ENCODE measurements at places on chromosomes 3 and 15. TPM values are rescaled to one million over a fixed set of nuclear protein-coding genes. Genes with fewer than 3 reads are reported as not detected.

Gene EPB42
- total RNA-seq, result 0.10 TPM

Gene ISLR2
- 0.36 TPM for total RNA-seq

Gene MESP2
- total RNA-seq, result 1.1 TPM

Gene SOX2
- 0.39 TPM for total RNA-seq

DNA sequence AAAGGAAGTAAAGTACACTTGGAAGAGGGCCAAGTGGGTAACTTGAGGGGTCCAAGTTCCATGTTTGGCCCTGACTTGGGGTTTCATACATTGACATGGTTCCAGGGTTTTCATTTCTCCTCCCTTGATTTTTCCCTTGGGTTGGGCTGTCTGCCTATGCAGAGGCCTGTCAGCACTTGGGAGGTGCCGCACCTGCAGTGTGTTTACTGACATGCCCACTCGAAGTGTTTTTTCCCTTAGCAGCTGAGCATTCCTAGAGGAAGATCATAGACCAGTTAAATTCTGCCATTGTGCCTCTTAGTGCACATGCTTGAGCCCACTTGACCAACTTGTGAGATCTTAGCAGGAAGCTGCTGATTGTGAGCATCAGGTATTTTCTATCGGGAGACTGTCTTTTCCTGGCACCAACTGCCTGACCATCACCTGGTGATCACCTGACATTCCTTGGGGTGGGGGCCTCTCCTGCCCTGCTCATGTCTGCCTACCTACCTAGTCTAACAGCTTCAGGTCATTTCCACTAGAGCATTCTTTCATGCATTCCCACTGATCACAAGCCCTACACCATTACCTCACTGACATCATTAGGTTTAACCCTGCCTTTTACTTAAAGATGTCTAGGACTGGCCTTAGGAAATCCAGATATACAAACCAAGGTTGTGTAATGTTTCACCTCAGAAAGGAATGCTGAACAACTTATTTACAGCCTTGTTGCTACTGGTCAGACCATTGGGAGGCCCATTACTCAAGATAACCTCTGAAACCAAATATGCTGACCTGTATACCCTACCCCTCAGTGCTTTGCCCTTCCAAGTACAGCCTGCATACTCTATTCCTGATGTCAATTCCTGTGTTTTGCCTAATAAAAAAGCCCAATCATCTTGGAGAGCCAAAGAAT lies 68.3 kb downstream of the CD47 start:
- no peak for DNase-seq

DNA sequence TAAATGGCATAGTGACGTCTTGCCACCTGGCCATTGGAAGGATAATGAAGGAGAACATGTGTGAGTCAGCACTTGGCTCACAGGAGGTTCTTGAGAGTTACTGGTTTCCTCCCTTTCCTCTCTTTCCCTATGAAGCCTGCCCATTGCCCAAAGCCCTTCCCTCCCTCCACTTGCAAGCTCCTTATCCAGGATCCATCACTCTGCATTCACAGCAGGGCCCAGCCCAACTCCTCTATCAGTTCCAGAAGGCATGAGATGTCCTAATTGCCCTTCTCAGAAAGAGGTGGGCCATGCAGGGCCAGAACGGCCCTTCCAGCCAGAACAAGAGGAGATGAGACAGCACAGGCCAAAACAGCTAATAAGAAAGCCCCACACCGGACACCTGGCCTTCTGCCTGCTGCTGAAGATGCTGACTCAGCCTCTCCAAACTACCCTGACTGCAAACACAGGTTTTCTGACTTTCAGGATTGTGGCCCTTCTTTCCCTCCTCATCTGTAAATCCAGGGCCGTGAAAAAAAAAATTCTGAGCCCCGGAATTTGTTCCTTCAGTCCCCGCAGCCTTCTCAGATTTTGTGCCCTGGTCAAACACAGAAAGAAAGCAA lies 29.7 kb downstream of the HAPLN3 start:
- no peak for DNase-seq

DNA sequence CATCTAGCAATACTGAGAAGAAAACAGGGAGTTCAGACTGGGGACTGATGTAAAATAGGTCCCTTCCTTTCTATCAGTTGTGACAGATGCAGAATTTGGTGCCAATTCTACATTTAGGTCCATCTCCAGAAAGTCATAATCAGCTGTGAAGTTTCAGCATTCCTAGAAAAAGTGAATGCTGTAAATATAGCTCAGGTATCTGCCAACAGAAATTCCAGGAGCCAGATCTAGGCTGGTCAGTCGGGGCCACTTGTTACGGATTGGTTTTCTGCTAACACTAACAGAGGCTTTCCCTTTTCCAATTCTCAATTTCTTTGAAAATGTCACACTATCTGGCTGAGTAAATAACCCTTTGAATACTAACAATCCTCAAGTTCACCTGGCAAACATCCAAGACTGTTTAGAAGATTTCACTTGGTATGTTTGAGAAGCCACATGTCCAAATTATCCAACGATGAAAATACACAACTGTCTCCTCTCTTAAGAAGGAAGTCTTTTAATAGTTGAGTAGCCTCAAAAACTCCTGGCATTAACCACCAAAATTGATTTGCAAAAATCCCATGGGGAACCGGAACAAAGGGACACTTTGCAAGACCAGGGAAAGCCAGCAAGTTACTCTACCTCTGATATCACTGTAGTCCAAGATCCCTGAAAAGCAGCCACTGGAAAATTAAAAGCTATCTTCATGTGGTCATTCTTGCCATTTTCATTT lies 222.3 kb downstream of the ZMAT3 start:
- no peak for DNase-seq

GRCh38 chr3:147189016-147189415 lies 217.3 kb downstream of the ZIC4 start:
- no peak for DNase-seq

DNA sequence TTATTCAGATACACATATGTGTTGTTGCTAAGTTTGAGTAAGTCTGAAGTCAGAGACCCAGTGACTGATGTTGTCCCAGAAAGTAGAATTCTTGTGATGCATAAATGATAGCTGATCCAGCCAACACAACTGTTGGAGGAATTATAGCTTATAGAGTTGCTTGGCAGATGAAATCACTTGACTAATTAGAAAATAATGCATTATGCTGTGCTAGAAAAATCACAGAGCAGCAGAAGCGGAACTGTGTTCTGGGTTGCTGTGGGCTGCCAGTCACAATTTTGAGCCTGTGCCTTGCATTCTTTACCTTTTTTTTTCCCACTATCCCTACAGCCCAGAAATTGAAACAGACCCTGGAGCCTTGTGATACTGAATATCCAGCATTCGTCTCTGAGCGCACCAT lies 90.0 kb upstream of the LRTM1 start:
- no peak for DNase-seq

GRCh38 chr3:188916934-188917401 lies 254.8 kb upstream of the TPRG1 start:
- DNase-seq, result no peak

- DNase-seq, result no peak
Measured at GRCh38 chr3:71041371-71041770, 542.2 kb downstream of the FOXP1 start.

- no peak for DNase-seq
Measured at GRCh38 chr3:98657457-98657856, 64.0 kb upstream of the CPOX start.

- DNase-seq, result no peak
Measured at GRCh38 chr3:45480218-45480617, 91.8 kb downstream of the LARS2 start.

- DNase-seq, result no peak
Measured at GRCh38 chr3:145177828-145178227, 983.2 kb downstream of the PLOD2 start.

GRCh38 chr15:62343397-62343796 lies 178.3 kb upstream of the C2CD4B start:
- no peak for DNase-seq

GRCh38 chr15:63367390-63367789 lies 14.3 kb downstream of the CA12 start:
- DNase-seq, result no peak

DNA sequence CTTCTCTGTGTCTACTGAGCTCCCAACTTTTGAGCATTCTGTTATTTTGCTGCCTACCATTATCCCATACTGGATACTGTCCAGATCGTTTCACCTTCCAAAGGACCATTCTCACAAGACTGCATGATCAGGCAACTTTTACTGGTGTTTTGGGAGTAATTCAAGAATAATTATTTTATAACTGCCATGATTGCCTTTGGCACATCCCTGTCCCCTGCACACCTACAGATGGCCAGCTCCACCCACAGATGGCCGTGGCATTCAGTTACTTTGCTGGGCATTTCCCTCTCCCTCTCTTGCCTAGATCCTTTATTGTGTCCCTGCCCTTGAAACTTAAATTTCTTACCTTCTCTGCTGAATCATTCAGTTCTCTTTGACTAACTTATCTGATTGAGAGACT lies 263.9 kb downstream of the DIPK2A start:
- DNase-seq, result no peak

Data from Panc1 (cell line).